ENCODE measurements at places on chromosomes 11 and 22.

- DNase-seq = no peak
Observed at GRCh38 chr11:69335007-69335780, 41.2 kb downstream of the MYEOV start.

- no peak for DNase-seq
Observed at GRCh38 chr22:22022255-22022840, 39.8 kb upstream of the TOP3B start.

- DNase-seq = peak; percentile 3
Observed at GRCh38 chr22:42752230-42752746, 31.6 kb upstream of the A4GALT start.

GRCh38 chr11:18050848-18051247 lies 4.8 kb upstream of the TPH1 start:
- DNase-seq = no peak

DNA sequence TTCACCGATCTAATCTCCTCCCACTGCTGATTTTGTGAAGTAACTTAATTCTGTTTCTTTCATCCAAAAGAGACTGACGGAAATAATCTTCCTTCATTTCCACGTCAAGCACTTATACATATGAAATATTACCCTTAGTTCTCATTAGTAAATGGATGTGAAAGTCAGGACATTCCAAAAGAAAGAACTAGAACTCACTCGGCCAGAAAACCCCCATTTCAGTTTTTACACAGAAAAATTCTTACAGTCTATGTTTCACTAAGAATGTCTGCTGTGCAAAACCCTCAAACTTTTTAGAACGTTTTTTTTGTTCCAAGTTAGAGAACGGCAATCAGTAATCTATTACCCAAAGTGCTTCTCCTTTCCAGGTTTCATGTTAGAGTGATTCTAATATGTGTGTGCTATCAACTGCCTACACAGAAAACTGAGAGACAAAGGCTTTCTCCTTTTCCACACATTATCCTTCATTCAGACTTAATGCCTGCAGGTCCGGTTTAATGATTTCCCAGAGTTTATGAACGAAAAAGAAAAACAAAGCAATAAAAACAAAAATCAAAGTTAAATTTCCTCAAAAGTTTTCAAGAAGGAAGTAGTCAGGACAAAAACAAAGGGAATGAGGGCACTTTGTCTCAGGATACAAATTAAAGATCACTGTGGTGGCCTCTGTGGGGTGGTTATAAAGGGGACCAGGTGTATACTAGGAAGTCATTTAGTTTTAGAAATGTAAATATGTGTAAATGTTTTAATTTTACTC lies 11.3 kb upstream of the SESN3 start:
- DNase-seq = no peak

- no peak for DNase-seq
Observed at GRCh38 chr22:38202437-38203089, 769 bp downstream of the MAFF start.

GRCh38 chr11:4092026-4092425 lies 2.6 kb upstream of the RRM1 start:
- no peak for DNase-seq

DNA sequence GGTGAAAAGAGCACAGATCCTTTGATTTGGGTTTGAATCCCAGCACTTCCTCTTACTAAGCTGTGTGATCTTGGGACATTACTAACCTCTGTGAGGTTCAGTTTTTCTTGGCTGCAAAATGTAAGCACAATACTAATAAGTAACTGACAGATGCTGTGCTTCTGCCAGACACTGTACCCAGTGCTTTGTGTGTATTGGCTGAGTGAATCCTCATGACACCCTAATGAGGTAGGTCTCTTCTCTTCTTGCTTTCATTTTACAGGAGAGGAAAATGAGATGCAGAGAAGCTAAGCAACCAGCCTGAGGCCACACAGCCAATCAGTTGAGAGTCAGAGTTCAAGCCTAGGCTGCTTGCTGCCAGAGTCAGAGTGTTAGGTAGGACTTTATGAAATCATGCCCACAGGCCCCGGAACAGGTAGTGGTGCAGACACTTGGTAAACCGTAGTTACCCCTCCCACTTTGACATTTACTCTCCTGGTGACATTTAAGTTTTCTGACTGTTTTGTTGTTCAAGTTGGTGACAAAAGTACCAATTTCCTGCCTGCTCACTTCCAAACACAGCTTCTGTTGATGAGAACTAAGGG lies 21.2 kb downstream of the PTPRJ start:
- DNase-seq = no peak

GRCh38 chr22:21445437-21446127 lies 21.6 kb upstream of the TMEM191C start:
- DNase-seq = no peak

DNA sequence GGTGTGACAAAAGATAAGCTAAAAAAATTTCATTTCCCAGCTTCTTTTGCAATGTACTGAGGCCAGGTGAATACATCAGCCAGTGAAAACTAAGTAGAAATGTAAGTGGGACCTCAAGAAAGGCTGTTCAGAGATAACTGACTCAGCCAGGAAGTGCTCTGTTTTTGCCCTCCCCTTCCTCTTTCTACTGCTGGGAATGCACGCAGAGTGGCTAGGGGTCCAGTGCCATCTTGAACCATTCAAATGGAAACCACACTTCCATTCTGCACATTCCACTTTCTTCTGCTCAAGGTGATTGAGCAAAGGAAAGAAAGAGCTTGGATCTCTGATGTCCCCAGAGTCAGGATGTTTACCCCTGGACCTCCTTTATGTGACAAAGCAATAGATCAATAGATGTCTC lies 27.8 kb upstream of the LMO2 start:
- DNase-seq = no peak

DNA sequence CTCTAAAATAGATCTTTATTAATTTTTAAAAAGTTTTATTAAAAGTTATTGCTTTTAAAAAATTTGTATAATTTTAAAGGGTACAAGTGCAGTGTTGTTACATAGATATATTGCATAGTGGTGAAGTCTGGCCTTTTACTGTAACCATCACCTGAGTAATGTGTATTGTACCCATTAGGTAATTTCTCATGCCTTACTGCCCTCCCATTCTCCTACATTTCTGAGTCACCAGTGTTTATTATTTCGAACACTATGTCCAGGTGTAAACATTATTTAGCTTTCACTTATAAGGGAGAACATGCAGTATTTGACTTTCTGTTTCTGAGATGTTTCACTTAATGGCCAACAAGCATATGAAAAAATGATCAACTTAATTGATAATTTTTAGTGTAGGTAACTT lies 2.3 kb downstream of the OR51G1 start:
- no peak for DNase-seq

- no peak for DNase-seq
Observed at GRCh38 chr11:9821008-9821752, 157.3 kb downstream of the SWAP70 start.

DNA sequence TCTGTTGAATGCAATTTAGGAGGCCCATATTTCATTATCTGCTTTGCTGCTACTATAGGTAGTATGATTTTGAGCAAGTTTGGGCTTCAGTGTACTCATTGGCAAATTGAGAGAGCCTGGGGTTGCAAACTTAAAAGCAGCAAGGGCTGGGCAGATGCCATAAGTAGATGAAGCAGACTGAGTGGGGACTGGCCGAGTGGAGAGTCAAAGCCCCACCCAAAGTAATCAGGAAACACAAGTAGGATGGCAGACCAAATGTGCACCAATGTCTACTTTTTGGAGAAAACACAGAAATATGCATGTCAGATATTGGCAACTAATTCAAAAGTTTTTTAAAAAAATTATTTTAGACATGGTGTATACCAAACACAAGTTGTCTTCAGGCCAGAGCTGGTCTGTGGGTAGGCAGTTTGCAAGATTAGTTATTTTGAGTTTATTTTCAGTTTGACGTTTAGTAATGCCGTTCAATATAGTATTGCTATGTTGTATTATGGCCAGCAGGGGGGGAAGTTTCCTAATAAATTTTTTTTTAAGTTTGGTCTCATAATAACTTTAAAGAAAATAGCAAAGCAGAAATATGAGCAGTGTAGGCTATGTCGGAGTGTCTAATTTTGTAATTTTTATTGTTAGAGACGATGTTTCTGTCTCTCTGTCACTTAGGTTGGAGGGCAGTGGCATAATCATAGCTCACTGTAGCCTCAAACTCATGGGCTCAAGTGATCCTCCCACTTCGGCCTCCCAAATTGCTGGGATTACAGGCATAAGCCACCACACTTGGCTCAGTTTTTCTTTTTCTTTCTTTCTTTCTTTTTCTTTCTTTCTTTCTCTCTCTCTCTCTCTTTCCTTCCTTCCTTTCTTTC lies 105.1 kb downstream of the HIPK3 start:
- no peak for DNase-seq

GRCh38 chr22:37442537-37442936 lies 15.3 kb upstream of the ELFN2 start:
- no peak for DNase-seq

GRCh38 chr11:28849053-28849452 lies 740.9 kb downstream of the METTL15 start:
- DNase-seq = no peak

- DNase-seq = no peak
Observed at GRCh38 chr11:42058794-42059193, 599.3 kb upstream of the LRRC4C start.

GRCh38 chr11:1088927-1089737 lies 14.5 kb downstream of the MUC2 start:
- DNase-seq = no peak

- DNase-seq = peak; percentile 73
Observed at GRCh38 chr11:86955361-86956120, at the start of gene FZD4. FZD4 (minus strand) TSS chr11:86955395; CDS start chr11:86955085, 310 bp downstream.

DNA sequence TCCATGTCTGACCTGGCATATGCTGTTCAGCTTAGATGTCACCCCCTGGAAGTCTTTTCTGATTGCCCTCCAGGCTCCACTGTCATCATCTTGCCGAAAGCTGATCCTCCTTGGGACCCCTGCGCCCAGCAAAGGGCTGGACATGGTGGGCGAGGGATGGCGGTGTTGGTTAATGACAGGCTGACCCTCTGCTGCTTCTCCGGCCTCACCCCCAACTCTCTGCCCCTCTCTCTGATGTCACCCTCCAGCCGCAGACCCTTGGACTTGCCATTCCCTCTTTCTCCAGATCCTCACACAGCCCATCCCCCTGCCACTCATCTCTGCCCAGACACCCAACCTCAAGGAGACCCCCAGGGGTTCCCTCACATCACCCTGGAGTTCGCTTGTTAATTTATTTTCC lies 2.3 kb downstream of the EHBP1L1 start:
- DNase-seq = no peak

DNA sequence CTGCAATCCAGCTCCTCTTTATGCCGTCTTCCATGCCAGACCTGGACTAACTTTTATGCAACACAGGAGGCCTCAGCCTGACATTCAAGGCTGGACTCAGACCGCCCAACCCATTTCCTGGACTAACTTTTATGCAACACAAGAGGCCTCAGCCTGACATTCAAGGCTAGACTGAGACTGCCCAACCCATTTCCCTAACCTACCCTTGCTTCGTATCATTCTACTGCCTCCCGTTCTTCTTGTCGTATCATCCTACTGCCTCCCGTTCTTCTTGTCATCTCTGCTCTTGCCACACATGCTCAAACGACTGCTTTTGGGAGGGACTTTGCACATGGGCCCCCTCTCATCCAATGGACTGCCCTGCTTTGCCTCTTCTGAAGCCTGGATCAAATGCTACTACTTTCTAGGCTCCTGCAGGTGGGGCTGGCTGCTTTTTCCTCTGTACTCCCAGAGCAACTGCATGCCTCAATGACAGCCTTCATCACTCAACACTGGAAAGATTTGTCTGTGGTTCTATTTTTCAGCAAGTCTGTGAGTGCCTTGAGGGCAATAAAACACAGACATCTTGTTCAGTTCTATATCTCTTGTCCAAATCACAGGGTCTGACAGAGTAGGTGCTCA lies 7.8 kb downstream of the TBC1D10A start:
- no peak for DNase-seq

- no peak for DNase-seq
Observed at GRCh38 chr11:21572210-21572609, 620.7 kb upstream of the ANO5 start.

DNA sequence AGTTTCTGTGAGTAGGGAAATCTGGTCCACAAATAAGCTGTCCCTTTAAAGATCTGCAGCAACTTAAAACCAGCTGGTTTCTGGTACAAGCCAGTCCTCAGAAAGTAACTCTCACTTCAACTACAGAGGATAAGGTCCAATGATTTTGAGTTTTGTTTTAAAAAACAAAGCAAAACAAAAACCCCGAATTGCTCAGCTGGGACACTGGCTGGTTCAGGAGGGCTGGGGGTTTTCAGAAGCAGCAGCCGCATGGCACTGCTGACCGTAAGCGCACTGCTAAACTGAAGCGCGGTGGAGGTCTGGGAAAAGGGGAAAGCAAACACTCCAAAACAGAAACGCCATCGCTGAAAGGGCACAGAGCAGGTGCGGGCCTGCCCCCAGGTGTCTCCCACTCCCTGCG lies 59.7 kb downstream of the MICAL3 start:
- DNase-seq = no peak

DNA sequence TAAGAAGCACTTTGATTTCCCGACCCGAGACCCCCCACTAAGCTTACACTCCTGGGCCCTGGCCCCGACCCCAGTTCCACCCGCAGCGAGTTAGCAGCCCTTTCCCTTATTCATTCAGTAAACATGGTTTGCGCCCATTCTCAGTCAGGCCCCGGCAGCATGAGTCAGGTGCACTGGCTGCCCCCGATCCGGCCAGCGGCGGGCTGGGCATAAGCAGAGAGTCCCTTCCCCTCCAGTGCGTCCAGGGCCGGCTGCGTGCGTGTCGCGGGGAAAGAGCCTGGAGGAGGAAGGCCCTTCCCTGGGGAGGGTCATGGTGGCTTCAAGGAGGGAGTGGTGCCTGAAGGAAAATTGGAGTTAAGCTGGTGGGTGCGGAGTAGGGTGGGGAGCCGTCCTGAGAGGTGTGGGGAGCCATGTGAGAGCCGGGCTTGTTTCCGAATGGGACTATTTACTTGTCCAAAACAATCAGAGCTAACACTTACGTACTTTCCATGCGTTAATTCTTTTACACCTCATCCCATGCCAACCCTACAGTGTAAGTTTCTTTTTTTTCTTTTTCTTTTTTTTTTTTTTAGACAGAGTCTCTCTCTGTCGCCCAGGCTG lies 657 bp downstream of the IGHMBP2 start:
- DNase-seq = peak; percentile 85

DNA sequence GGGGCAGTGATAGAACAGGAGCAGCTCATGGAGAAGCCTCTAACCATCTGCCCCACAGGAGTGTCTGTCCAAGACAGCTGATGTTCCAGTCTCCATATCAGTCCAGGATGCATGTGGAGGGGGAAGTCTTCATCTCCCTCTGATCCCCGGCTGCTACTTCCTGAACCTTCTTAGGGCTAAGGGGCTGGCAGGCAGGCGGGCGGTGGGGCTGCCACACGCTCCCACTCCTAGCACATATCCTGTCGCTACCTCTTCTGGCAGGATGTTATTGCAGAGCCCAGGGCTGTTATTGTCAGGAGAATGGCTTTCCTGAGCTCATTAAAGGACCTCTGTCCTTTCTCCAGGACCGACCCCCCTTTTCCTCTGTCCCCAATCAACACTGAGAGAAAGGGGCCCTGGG lies 25.4 kb downstream of the LRRC55 start:
- DNase-seq = no peak

DNA sequence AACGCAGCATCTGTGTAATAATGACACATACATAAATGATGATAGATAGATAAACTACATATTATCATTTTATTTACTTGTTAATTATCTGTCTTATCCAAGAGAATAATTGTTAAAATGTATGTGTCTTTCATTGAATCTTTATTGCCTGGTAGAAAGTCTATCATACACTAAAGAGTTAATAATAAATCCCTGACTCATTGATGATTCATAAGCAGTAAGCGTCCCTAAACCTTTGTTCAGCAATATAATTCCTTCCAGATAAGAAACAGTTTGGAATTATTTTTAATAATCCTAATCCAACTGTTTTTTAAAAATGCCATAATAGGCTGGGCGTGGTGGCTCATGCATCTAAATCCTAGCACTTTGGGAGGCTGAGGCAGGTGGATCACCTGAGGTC lies 655.6 kb upstream of the CNTN5 start:
- DNase-seq = no peak

Measured in HuH-7.5 (cell line).